Endothelial cell of umbilical vein (primary cell): ENCODE measurements at places on chromosomes 5 and 9.

GRCh38 chr5:18455521-18455920 is 821.3 kb downstream of the TAF11L14 start:
- DNase-seq = no peak

DNA sequence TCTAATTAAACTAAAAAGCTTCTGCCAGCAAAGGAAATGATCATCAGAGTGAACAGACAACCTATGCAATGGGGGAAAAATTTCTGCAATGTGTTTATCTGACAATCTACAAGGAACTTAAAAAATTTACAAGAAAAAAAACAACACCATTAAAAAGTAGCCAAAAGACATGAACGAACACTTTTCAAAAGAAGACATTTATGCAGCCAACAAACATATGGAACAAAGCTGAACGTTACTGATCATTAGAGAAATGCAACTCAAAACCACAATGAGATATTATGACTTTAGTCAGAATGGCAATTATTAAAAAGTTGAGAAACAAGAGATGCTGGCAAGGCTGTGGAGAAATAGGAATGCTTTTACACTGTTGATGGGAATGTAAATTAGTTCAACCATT is 530.4 kb upstream of the DAB2 start:
- no peak for DNase-seq

DNA sequence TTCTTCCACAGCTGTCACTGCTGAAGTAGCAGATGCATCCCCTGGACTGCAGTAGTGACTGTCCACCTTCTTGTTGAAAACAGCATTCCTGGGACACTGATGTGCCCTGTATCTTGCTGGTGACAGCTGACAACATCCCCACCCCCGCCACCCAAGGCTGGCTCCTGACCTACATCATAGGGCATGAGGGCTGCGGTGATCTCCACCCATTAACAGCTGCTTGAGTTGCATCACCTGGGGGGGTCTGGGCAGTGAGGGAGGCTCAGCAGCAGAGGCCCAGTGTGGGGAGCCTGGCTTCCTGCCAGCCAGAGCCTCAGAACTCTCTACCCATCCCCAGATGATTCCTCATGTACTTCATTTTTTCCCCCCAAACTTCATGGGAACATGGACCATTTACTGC is 4.1 kb downstream of the PRUNE2 start:
- DNase-seq = no peak

DNA sequence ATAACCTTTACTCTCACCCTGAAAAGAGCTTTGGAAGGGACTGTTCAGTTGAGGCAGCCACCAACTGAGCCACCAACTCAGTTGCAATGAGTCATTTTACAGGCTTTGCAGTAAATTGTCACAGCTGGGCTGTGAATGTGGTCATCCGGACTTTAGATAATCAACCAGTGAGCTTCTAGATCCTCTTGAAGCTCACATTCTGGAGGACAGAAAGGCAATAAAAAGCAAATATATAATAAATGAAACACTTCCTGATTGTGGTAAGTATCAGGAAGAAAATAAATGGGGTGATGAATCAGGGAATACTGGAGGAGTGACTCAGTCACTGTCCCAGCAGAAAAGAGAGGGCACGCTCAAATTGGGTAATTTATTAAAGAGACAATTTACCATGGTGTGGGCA is 13.2 kb upstream of the C5orf58 start:
- DNase-seq = peak; percentile 68

DNA sequence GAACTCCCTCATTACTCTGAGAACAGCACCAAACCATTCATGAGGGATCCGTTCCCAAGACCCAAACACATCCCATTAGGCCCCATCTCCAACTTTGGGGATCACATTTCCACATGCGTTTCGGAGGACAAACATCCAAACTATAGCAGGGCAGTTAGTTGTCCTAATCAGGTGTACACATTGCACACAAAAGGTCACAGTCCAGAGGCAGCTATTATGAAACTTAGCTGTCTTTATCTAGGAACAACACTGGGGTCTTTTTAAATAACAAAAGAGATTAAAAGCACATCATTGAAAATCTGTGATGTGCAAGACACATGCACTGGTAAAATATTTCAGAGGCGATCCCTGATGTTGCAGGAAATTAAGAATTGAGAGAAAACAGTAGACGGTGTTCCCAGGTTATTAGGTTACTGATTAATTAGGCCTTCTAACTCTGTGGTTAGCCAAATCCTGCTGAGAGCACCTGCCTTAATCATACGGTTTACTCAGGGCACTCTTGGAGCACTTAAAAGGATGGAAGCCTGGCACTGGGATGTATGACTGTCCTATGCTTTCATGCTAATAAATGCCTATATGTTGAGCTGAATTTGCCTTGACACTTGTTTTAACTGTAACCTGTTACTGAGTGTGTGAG is 1574.5 kb upstream of the WWC1 start:
- DNase-seq = no peak

- DNase-seq = peak; percentile 26
These were observed 27.9 kb downstream of the USP20 start for GRCh38 chr9:129863059-129863690.

DNA sequence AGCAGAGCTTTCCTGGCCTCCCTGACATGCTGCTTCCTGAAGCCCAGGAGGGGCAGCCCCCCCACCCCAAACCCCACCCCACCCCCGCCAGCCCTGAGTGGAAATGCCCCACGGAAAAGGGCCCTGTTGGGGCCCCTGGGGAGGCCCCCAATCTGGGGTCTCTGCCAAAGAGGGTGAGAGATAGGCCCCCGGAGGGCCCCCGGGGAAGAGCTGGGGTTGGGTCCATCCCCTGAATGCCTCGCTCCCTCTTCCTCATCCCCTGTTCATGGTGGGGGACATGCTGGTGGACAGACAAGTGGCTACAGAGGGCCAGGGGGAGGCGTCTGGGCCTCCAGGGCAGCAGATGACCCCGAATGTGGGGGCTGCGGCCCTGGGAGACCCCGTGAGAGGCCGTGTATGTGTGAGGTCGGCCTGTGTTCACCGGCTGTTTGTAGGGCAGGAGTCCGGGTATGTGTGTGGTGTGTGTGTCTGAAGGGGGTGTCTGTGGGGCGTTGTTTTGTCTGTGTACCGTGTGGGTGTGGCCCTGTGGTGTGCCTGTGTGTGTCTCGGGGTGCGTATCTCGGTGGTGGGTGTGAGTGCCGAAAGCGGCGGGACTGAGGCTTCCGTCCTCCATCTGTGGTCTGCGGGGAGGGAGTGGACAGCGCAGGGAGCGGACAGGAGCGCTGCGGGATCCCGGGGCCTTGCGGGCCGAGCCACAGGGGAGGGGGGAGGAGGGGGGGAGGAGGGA is 11.3 kb downstream of the C9orf50 start:
- DNase-seq = no peak
